Right lung (tissue), 10 donors: ENCODE measurements at places on chromosomes 1 and 21.
A peak's percentile ranks its signal among the peaks of the same experiment; 100 is the strongest.

DNA sequence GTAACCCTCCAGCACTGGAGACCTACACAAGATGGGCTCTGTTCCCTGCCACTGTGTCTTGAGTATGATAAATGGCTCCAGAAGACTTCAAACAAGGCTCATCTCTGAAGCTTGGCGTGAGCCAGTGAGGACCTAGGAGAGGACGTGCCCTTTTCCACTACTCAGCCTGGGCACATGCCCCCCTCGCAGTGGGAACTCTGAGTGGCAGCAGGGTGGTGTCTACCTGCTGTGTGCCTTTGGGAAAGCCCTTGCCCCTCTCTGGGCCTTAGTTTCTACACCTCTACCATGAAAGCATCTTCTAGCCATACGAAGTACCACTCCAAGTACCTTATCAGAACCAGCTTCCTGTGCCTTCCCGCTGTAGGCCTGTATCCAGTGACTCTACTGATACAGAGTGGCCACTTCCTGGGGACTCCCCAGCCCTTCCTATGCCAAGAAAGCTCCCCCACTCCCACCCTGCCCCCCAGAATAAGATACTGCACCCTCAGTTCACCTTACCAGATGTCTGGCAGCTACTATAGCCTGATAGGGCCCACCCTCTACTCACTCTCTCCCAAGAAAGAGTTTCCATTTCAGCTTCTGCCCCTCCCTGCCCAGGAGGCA is 3.1 kb upstream of the MOB3C start:
- no peak for DNase-seq

- no peak for DNase-seq
These were observed 46.0 kb downstream of the IARS2 start for GRCh38 chr1:220139966-220140365.

- DNase-seq = no peak
These were observed 203.8 kb upstream of the POU3F1 start for GRCh38 chr1:38250356-38250755.

DNA sequence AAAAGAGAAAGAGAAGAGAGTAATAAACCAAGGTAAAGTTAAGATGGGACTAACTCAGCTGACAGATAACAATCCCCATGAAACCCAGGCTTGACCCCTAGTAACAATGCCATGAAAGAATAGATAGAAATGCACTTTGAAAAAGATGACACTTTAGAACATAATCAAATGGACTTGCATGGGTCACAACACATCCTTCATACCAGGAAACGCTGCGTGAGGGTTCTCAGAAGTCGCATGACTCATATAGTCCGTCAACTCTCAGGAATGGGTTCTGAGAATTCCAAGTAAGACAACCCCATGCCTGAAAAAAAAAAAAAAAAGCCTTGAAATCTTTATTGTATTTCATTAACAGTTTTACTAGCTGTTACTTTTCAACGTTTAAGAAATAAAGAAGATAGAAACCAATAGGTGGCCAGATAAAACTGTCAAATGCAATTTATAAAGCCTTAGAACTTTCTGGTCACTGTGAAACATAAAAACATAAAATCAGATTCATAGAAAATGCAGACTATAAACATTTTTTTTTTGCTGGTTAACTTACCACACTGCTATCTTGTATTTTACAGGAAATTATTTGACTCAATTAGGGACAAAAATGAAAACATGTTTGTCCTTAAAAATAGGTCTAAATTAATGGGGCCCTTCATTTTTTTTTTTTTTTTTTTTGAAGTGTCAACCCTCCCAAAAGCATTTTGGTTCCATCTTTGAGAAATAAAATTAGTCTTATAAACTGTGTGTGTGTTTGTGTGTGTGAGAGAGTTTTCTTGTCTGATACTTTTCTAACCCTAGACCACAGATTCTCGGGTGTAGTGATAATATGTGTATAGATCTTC is 202.1 kb downstream of the NCAM2 start:
- DNase-seq = no peak

- no peak for DNase-seq
These were observed 2.7 kb downstream of the MAN1C1 start for GRCh38 chr1:25619101-25619890.

DNA sequence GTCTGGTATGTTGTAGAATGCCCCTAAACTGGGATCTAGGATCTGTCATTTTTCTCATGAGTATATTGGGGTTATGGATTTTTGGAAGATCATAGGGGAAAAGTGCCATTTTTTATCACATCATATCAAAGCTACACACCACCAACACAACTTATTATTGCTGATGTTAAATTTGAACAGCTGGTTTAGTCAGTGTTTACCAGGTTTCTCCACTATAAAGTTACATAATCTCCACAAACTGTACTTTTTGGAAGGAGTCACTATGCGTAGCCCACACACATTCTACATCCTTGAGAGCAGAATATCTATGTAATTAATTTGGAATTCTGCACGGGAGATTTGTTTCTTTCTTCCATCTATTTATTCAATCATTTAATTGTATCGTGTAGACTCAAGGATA is 35.2 kb downstream of the RC3H1 start:
- DNase-seq = no peak

GRCh38 chr1:226125097-226125630 is 61.4 kb downstream of the ACBD3 start:
- DNase-seq = peak; percentile 72

- peak; percentile 98 for DNase-seq
These were observed at the start of gene GPBP1L1 for GRCh38 chr1:45686288-45687013. TSS of gene GPBP1L1 (minus strand) at chr1:45686533. CDS start at chr1:45659087, 27,446 bp downstream.

DNA sequence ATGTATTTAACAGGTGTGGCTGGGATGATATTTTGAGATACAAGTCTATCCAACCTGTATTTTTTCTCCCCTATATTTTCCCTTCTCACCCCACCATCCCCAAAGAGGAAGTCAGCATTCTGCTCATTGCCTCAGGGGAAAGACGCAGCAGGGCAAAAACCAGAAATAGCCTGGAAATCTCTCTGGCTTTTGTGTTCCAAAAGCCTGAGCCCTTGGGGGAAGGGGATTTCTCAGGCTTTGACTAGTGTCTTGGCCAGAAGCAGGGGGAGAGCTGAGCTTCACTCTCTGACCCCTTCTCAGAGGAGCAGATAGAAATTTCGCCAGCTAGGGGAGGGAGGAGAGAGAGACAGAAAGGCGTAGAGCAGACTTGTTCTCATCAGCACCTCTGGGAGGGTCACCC is 244.7 kb downstream of the RRAGC start:
- DNase-seq = no peak

DNA sequence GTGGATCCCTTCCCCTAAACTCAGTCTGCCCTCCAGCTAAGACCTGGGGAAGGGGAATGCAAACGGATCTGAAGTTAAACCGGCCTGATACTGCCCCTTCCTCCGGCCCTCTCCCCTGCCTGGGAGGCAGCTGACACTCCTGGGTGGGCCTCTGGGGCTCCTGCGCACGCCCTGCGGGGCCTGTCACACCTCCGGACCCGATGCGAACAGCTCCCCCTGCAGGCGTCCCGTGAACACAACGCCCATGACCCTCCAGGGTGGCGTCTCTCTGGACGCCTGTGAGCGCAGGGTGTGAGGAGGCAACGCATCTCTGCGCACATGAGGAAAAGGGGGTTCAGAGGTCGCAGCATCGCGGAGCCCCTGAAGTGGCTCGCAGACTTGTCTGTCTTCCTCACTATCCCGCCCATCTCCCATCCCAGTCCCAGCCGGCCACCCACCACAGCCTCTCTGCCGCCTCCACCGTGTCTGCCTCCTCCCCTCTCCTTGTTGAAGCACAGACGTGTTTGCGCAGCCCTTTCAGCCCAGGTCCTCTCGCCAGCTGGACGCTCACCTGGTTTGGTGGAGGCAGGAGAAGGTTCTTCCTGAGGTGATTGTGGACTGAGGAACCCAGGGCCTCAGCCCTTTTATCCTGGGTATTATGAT is 421 bp upstream of the LCE3A start:
- no peak for DNase-seq

GRCh38 chr21:27079636-27080240 is 112.8 kb upstream of the ADAMTS5 start:
- no peak for DNase-seq

DNA sequence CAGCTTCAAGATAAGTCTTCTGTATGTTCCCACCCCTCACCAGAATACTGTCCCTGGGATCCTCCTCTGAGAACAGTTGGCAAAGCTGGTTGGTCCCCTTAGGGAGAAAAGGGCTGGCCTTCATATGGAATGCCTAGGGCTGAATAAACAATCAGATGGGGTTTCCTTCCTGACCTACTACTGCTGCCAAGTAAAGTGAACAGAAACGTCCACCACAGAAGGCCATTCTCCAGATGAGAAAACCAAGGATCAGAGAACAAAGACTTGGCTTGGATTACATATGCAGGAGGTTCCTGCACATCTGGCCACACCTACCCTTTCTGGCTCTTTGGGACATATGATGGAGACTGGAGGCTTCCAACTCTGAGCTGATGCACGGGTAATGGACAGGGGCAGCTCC is 194.5 kb downstream of the HIVEP3 start:
- peak; percentile 21 for DNase-seq

DNA sequence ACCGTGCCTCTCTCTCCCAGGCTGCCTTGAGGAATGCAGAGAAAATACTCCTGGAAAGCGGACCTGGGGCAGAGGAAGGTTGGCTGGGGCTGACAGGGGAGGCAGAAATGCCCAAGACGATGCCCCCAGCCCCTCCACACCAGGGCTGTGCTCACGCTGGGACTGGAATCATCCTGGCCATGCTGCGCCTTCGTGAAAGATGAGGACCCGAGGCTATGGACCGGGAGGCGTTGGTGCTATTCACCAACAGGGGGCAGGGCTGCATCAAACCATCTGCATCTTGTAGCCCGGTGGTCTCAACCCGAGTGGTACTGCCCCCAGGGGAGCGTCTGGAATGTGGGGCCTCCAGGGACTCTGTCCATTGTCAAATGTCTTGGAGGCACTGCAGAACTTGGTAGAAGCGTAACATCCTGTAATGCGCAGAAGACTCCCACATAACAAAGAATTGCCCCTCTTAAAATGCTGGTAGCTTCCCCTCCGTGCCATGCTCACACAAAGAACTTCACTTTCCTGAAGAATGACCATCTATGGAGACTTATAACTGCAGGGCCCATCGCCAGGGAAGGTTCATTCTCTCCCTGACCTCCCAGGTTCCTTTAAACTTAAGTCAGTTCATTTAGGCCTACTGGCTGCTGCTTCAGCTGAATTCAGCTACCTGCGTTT is 251.2 kb downstream of the RRAGC start:
- peak; percentile 23 for DNase-seq

DNA sequence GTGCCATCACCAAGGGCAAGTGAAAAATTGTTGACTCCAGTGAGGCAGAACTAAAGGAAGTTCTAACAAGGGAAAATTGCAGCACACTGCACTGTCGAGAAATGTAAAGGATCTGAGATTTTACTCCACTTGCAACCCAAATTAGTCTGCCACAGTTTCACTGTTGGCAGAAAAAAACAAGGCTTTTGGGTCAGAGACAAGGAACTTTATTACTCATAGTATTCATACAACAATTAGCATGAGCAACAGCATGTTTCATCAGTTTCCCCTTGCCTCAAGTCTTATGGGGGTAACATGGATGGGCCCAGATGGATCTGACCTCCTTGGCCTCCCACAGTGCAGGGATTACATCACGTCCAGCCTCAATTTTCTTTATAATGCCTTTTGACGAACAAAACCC is 125.3 kb downstream of the LTN1 start:
- DNase-seq = no peak

GRCh38 chr1:44408212-44408582 is 3.1 kb downstream of the RNF220 start:
- DNase-seq = no peak

GRCh38 chr1:216054600-216054999 is 368.6 kb downstream of the USH2A start:
- DNase-seq = no peak

GRCh38 chr1:178530037-178530402 is 17.1 kb downstream of the TEX35 start:
- no peak for DNase-seq

GRCh38 chr1:117467336-117467735 is 100.1 kb downstream of the MAN1A2 start:
- DNase-seq = no peak

GRCh38 chr1:91844862-91845528 is 41.0 kb downstream of the TGFBR3 start:
- DNase-seq = peak; percentile 69

DNA sequence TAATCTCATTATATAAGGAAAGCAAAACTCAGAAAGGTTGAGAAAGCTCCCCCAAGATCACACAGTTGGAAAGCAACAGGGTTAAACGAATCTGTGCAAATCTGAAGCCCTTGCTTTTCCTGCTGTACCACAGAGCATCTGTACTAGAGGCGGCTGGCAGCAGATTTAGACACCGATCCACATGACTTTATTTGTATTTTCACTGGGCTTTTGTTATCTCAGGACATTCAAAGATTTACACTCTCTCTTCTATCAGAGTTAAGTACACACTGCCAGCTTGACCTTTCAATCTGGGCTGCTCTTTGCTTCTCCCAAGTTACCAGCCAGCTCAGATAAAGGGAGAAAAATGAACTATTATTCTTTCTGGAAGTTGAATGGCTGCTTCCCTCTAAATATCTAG is 146.6 kb downstream of the FAM78B start:
- no peak for DNase-seq

DNA sequence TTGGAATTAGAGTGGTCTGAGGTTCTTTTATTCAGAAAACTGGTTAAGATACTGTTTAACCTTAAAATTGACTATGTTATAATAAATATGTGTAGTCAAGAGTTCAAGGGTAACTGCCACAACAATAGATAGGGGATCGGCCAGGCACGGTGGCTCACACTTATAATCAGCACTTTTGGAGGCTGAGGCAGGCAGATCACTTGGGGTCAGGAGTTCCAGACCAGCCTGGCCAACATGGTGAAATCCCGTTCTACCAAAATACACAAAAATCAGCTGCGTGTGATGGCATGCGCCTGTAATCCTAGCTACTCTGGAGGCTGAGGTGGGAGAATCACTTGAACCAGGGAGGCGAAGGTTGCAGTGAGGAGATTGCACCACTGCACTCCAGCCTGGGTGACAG is 39.5 kb downstream of the PDC start:
- DNase-seq = no peak

GRCh38 chr1:56626546-56626945 is 18.6 kb upstream of the PRKAA2 start:
- no peak for DNase-seq

DNA sequence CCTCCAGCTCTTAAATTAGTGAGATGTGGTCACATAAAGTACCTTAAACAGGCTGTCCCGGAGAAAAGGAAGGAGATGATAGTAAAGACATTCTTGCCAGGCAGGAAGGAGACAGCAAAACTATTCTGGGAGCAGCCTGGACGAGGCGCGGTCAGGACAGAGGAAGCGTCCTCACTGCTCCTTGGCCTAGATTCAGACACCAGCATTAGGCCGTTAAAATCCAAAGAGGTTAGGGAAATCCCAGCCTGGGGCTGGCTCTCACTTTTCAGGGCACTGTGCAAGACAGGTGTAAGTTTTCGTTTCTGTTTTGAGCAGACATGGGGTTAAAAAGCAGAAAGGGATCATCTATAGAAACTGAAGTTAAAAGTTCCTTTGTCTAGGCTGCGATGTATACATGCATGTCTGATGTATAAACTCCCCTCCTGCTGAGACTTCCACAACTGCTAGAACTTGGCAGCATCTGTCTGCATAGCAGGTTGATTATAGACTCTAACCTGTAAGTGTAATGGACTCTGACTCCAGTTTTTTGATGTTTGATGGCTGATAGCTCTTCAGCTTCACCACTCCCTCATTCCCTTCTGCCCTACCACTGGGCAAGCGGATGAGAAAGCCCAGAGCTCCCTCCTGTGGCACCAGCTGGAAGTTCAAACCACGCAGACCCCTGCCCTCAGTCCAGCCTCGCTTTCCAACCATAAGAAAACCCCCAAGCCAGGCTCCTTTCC is 21.5 kb downstream of the STPG1 start:
- no peak for DNase-seq

- DNase-seq = no peak
These were observed 15.6 kb downstream of the BACE2 start for GRCh38 chr21:41183575-41183974.
